ENCODE measurements at places on chromosomes 11 and 22.

DNA sequence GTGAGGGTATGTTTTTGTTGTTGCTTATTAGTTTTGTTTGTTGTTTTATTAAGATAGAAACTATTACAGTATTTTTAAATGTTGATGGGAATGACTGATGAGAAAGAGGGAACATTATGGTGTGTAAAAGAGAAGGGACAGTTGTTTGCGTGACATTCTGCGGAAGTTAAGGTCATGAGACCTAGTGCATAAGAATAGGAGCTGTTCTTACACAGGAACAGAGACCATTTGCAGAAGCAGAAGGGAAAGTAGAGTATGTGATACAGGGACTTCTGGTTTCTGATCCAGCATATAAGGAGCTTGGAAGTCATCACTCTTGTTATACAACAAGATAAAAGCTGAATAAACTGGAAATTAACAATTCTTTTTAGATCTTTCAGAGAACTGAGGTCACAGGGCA, 299.2 kb upstream of the API5 start:
- DNase-seq = no peak

DNA sequence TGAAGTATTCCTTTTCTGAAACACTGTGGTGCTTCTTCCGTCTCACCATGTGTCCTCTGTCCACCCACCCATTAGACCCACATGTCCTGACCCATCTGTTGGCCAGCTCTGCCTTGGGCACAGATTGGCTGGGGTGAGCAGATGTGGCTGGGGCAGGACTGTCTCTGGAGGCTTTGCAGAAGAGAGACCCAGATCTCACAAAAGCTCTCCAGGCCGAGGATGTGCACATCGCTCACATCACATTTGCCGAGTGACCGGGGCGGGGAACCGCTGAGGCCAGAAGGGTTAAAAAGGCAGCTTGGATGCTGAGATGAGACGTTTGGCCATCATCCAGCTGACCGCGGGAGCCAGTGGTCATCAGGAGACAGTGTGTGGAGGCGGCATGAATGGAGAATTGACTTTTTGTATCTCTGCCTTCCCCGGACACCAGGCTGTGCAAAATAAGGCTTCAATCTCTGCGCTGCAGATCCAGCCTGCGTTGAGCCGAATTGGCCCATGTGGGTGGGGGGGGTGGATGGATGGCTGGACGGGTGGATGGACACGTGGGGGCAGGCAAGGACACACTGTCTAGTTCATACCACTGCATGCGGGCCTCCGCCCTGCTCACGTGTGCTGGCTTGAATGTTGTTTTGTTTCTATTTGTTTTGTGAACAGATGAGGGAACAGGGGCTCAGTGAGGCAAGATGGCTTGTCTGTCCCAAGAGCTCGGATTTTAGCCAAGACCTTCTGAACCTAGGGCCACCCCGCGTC, 6.1 kb downstream of the IFITM10 start:
- DNase-seq = no peak

DNA sequence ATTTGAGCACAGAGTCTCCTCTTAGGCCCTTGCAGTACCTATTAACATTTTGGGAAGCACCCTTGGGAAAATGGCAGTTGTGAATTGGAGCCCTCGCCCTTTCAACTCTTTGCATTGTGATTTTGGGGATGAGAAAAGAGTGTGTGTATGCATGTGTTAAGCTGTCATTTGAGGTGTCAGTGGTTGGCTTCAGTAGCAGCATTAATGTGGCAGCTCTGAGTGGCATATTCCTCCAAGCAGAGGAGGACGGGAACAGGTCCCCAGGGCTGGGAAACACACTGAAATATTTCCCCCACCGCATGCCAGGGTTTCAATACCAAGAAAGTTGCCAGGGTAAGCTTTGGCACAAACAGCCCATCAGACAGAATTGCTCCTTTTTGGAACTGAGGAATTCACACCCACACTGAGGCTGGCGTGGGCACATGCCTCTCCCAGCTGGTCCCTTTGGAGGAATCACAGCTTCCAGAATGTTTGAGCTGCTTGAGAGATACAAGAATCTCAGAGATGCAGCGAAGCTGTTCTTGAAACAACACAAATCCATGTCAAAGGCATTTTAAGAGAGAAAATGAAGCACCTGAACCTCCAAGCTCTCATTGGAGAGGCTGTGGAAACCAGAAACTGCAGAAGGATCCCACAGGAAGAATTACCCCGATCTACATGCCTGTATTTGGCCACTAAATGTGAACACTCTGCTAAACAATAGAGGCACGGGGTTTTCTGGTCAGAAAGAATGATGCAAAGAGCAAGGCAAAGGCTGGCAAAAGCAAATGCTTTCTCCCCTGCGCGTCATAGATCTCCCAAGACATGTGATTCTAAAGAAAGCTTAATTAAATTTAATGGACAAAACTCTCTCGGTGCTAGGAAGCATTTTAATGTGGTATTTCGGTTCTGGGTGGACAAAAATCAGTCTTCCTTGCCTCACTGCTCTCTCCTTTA, 67.2 kb upstream of the RCN1 start:
- DNase-seq = no peak

GRCh38 chr22:20064140-20064480, 15.9 kb upstream of the DGCR8 start:
- DNase-seq = no peak

DNA sequence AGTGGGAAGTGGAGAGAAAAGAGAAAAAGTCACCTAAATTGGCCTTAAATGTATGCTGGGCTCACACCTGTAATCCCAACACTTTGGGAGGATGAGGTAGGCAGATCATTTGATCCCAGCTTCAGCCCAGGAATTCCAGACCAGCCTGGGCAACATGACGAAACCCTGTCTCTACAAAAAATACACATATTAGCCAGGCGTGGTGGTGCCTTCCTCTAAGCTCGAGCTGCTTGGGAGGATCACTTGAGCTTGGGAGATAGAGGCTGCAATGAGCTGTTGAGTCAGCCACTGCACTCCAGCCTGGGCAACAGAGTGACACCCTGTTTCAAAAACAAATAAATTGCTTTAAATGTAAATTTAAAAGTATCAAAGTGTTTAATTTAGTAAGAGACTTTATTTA, 3.9 kb downstream of the CBL start:
- peak; percentile 35 for DNase-seq

DNA sequence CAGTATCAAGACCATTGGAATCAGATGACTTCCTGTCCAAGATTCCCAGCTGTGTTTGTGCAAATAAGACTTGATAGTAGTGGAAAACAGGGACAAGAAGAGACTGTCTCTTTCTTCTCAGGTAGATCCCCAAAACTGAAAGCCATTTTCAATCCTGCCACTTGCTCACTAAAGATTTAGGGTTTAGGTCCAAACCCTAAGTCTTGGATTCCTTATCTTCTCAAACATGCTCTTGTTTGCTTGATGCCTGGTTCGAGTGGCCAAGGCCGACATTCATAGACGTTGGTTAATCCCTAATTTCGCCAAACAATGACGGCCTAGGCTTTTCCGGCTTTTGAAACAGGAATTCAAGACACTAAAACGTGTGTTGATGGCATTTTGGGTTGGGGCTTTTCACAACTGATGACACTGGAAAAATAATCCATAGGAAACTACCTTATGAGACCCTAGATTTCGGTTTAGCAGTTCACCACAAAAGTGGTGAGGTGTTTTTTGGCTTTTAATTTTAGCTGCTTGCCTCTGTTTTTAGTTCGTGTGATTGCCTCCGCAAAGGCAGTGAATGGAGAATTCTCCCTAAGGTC, 1.0 kb upstream of the GTPBP1 start:
- DNase-seq = no peak

GRCh38 chr22:31603081-31603525, 58.9 kb downstream of the PISD start:
- peak; percentile 90 for DNase-seq

- no peak for DNase-seq
Measured at GRCh38 chr22:35598396-35598710, 18.8 kb downstream of the MB start.

- no peak for DNase-seq
Measured at GRCh38 chr11:64747961-64748665, 4.2 kb upstream of the RASGRP2 start.

DNA sequence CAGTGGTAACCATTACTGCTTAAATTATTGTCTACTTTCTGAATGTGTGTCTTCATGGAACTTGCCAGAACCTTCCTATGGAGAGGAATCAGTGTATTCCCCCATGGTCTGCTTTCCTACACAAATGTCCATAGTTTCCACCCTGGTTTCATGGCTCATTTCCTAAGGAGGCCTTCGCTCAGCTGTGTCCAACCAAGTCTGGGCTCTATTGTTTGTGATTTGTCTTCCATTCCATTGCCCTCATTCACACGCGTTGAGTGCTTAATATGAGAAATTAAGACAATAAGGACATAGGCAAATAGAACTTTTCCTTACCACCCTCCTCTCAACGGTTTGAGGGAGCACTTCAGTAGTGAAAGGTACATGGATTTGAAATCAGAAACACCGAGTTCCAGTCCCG, 510.6 kb downstream of the NTM start:
- no peak for DNase-seq

DNA sequence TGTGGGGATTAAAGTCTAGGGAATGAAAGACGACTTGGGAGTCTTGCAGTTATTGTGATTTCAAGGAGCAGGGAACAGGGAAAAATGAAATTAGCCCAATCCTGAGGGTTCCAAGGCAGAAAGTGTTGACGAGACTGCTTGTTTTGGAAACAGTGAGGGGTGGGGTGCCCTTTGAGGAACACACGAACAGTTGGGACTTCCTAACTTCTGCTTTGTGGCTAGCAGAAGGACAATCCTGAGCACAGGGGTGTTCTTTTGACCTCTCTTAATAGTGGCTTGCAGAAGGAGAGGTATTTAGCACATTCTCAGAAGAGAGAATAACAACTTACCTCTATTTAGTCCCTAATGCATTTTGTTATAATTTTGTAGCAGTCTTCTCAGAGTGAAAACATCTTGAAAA, 545.9 kb upstream of the ARHGAP42 start:
- no peak for DNase-seq

DNA sequence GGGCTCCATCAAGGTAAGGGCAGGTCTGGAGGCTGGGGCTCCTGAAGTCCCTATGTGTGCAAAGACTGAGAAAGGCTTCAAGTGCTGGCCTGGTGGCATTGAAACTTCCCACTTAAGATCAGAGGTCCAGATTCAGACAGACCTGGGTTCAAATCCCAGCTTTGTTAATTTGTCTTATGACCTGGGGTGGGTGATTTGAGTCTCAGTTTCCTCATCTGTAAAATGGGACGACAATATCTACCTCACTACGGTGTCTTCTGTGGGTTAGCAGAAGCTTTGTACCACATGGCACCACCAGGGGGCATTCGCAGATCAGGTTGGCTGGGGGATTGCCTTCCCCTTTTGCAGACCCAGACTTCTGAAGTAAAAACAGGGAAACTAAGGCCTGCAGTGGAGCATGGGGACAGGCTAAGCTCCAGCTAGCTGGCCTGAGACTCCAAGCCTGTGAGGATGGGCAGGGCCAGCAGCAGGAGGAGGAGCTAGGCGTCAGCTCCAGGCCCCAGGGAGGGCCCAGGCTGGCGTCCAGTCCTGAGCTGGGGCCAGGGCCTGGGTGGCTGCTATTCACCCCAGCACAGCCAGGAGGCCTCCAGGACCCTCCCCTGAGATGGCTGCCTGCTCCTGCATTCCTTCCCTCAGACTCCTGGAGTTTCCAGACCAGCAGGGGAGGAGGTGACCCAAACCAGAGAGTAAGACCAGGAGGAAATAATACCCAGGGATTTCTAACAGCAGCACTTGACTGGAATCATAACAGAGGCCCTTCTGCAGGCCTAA, 1.5 kb downstream of the CASTOR1 start:
- DNase-seq = peak; percentile 98

GRCh38 chr22:36806835-36807234, 10.0 kb downstream of the PVALB start:
- no peak for DNase-seq

GRCh38 chr11:78033040-78033439, 10.0 kb upstream of the KCTD14 start:
- no peak for DNase-seq

GRCh38 chr11:36156161-36156816, 132.9 kb downstream of the COMMD9 start:
- DNase-seq = no peak

DNA sequence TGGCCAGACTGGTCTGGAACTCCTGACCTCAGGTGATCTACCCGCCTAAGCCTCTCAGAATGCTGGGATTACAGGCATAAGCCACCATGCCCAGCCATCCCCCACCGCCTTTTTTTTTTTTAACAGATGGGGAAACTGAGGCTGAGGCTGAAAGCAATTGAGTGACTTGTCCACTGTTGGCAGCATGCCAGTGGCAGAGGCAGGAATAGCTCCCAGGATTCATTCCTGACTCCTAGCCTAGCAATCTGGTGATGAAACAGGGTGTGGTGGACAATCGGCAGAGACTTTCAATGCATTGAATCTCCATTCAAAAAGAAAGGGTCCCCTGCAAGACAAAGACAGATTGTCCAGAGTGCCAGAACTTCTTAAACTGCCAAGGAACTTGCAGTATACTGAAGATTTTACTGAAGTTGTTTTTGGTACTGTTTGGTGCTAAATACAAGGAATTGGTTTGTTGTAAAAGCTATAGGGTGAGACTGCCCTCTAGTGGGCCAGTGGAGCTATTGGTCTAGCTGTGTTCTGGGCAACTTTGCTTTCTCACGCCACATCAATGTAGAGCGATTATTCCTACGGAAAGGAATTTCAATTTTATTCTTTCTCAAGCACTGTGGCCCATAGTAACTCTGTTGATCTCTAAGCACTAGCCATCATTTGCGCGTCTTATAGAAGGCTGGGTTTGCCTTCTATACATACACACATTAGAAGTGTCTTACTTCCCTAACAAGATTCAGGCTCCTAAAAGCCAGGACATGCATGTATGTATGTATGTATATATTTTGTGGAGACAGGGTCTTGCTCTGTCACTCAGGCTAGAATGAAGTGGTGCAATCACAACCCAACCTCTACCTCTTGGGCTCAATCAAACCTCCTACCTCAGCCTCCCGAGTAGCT, 21.0 kb downstream of the C22orf31 start:
- DNase-seq = peak; percentile 79

GRCh38 chr11:34394771-34395300, 37.0 kb upstream of the ABTB2 start:
- DNase-seq = no peak

All from Caki2 (cell line).